ENCODE measurements at places on chromosomes 1 and 21.

DNA sequence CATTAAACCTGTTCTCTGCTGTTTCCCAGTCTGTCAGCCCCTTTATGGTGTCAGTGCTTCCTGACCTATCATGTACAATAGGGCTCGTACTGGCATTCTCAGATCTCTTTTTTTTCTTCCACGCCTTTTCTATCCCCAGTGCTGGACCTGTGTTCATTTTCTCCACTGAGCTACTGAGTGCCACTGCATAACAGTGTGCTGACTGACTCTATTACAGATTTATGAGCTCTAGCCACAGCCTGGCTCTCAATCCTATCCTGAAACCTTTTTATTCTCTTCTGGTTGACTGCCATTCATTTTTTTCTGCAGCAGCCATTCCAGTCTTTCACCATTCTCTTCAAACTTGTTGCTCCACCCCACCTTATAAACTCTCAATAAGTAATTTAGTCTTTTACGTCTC is 59.6 kb upstream of the MACF1 start:
- DNase-seq = no peak

DNA sequence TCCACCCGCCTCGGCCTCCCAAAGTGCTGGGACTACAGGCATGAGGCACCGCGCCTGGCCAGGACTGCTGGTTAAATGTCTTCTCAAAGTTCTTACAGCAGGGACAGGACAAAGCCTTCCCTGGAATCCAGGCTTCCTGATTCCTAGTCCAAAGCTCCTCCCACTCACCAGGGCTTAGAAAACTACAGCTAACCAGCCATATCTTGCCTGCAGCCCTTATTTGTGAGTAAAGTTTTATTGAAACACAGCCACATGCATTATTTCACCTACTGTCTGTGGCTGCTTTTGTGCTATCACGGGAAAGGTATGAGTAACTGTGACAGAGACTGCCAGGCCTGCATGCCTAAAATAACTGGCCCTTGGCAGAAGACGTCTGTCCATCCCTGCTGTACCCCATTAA is 24.4 kb downstream of the TMCO4 start:
- no peak for DNase-seq

DNA sequence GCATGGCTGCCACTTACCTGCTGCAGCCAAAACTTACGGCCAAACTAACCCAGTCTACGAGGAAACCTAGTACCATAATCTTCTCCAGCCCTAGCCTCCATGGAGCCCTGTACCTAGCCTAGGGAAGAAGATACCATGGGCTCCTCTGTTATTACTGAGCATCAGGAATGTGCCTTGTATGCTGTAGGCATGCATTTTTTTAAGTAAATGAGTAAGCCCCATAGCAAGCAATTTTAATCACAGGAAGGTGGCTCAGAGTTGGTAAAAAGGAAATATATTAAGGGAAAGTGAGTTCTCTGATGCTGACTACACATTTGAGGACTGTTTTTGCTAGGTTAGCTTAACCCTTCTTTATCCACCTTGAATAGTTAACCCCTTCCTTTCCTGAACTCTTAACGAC is 21.2 kb downstream of the NFASC start:
- DNase-seq = no peak

DNA sequence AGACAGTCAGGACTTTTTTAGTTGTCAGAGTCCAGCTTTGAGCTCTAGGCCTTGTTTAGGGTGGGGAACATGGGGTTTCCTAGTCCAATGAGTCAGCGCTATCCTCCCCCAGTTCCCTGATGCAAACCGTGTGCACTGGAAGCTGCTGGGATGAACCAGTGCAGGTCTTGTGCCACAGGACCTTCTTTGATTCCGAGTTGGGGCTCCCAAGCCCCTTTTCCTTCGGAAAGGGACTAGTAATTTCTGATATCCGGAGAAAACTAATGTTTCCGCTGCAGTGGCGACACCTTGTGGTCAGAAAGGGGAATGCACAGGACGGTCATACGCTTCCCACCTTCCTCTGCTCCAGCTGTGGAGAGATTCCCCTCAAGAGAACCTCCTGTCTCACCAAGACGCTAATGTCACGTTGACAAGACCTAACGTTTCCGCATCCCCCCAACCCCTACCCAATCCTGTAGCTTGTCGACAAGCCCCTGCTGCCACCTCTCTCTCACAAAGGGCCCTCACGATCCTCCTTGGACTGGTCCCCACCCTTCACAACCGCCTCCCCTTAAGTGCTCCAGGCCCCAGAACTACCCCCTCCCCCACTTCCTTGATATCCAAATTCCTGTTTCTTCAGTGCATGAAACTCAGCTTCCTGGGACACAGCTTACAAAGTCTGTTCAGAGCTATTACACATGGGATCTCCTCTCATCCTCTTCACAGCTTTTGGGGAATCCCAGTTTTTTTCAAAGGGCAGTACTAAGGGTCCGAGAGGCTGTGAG is 30.9 kb downstream of the GPA33 start:
- DNase-seq = no peak

DNA sequence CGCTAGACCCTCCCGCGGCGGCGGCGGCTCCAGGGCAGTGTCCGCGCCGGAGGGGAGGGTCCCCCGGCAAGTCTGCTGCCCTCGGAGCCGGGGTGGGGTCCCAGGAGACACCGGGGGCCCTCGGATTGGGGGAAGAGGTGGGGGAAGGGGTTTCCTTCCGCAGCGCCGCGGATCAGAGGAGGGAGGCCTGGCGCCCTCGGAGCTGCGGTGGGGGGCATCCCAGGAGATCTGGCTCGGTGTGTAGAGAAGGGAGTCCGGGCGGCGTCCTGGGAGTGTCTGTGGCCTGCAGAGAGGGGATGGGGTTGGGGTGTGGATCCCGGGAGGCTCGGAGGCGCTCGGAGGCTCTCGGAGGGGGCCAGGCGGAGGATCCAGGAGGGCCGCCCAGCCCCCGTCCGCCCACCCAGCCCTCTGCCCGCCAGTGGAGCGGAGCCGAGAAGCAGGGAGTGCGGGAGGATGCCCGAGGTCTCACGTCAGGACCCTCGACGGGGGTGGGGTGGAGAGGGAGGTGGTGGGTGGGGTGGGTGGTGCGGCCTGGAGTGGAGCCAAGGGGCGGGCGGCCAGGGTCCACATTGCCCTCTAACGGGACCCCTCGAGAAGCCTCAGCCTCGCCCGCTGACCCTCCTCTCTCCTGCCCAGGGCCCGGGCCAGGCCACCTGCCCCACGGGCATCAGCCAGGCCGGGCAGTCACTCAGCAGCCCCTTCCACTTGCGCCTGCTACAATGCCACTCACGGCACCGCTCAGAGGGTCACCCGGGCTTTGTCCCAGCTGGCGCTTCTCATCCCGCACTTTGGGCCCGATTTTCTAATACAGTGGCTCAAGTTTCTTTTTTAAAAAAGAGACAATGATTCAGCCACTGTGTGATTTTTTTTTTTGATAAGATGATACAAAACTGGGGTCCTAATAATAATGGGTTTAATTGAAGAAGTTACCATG is 60.2 kb upstream of the ARHGEF16 start:
- DNase-seq = no peak

GRCh38 chr1:66112744-66113400 is 320.2 kb downstream of the PDE4B start:
- no peak for DNase-seq

DNA sequence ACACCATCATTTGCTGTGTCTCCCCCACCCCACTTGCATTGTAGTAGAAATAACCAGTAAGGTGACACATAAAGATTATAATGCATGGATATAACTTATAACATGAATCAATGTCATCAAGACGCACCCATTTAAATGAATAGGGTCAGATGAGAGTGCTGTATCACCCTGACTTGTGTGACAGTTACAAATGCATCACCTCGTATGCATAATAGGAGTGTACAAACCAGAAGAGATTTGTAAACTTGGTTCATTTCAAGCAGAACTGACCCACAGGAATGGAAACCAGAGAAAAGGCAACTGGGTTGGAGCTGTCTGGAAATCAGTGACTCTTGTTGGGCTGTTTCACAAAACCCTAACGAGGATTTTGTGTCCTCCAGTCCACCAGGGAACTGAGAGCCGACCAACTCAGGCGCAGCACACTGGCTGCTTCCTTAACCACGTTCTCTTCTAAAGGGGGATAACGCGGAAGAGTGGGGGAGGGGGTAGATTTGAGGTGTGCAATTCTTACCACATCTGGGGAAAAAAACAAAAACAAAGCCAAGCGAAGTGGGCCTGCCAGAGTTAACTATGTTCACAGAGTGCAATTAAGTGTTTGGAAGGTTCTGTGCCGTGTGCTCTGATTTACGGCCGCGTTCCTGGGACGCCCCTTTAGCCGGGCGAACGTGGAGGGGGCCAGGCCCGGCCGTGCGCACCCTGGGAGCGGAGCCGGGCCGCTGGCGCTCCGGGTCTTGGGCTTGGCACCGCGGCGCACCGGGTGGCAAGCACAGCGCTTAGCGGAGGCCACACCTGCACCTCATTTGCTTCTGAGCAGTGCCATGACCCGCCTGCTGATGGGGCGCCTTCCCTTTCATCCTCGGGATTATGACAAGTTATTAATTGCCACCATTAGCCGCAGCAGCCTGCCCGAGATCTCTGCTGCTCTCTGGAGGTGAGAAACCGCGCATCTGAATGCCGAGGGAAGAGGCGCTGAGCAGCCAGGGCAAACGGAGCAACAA is 248.8 kb upstream of the FOXD3 start:
- no peak for DNase-seq

DNA sequence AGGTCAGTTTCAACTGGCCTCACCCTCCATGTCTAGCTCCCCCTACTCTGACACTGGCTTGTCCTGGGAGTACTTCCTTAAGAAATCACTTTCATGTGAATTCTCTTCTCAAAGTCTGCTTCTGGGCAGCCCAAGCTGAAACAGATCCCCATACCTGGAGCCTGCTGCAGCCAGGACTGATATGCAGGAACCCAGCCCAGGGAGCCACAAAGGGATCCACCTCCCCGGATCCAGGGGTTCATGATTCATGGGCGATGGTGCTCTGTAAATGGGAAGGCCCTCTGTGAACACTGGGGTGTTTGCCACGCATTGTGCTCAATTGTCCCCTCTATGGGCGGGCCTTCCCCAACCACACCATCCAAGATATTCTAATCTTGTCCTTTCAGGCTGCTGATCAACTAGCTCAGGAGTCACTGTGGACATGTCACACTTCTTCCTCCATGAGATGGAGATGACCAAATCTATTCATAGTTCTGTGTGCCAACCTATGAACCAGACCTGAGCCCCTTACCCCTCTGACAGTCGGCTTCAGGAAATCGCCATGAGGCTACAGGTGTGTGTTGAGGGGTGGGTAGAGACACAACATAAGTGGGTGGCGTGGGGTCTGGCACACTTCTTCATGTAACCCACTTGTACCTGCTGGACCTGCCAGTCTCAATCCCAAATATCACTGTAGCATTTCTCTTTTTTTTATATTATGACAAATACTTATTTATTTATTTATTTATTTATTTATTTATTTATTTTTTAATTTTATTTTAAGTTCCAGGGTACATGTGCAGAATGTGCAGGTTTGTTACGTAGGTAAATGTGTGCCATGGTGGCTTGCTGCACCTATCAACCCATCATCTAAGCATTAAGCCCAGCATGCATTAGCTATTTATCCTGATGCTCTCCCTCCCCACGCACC is 41.8 kb downstream of the RUNX3 start:
- DNase-seq = no peak

GRCh38 chr1:63813829-63814277 is 40.0 kb downstream of the ROR1 start:
- DNase-seq = no peak

GRCh38 chr1:25616987-25617624 is 515 bp downstream of the MAN1C1 start:
- no peak for DNase-seq

DNA sequence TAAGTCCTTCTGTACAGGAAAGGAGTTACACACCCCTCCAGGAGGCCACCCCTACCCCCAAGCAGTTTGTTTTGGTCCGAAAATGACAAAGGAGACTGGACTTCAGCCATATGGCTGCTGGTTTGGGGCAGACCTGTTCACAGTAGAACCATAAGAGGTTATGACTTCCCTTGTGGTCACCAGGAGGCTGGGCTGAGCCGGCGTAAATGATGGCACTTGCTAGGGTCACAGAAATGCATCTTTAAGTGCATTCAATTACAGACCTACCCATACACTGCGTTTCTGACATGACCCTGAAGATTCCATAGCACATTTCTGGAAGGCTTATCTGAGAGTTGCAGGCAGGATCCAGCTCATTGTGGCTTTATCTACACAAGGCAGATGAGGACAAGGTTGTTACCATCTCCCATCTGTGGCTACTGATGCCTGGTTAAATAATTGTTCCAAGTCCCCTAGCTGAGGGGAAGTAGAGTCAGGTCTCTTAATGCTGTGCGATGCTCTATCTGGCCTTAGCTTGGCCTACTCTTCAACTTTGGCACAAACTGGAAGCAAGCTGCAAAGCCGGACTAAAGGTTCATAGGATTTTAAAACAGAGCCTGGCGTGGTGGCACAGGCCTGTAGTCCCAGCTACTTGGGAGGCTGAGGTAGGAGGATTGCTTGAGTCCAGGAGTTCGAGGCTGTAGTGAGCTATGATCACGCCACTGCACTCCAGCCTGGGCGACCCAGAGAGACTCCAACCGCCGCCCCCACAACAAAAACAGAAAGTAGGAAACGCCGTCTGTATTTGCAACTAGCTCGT is 1.7 kb upstream of the TRIM67 start:
- DNase-seq = no peak

GRCh38 chr1:156100205-156100995 is 14.1 kb upstream of the LMNA start:
- no peak for DNase-seq

DNA sequence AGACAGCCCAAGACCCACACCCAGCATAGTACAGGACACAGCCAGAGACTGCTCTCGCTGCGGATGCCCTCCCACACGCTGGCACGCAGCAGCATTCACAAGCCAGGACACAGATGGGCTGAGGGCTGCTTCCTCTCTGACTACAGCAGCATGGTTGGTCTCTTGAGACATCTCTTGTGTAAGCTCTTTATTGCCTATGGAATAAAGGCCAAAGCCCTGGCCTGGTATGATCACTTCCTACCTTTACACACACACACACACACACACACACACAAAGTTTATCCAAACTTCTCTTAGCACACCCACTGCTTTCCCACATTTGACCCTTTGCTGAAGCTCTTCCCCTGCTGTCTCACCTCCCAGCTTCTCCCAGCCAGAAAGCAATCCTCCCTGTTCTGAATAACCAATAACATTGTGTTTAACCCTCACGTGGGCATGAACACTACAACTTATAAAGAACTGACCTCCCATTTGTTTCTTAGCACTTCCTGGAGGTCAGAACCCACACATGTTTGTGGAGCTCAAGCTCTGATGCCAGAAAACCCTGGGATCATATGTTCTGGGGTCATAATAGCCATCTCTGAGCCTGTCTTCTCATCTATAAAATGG is 1.2 kb upstream of the LUZP1 start:
- no peak for DNase-seq

GRCh38 chr1:223870617-223871574 is 25.1 kb upstream of the TP53BP2 start:
- no peak for DNase-seq

DNA sequence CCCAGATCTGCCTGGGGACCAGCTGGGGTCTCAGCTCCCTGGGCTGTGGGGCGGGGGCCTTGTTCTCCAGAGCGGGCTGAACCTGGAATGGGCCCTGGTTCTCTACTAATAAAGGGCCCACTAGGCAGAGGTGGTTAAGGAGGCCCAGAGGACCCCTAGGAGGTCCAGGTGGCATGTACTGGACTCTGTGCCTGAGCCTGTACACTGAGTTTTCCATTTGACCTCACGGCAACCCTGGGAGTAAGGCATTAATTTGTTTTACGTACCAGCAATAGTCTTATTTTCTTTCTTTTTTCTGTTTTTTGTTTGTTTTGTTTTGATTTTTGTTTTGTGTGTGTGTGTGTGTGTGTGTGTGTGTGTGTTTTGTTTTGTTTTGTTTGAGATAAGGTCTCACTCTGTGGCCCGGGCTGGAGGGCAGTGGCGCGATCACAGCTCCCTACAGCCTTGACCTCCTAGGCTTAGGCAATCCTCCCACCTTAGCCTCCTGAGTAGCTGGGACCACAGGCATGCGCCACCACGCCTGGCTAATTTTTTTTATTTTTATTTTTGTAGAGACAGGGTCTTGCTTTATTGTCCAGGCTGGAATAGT is 19.6 kb upstream of the FAM131C start:
- DNase-seq = no peak
